Aorta (tissue), 5 donors: ENCODE measurements at places on chromosomes 13 and 19. TPM values are rescaled to one million over a fixed set of nuclear protein-coding genes. Genes with fewer than 3 reads are reported as not detected.
A peak's percentile ranks its signal among the peaks of the same experiment; 100 is the strongest.

The PPM1N gene
- 2.5 TPM for total RNA-seq

GRCh38 chr13:111269508-111269907, 50.9 kb upstream of the TEX29 start:
- no peak for DNase-seq

DNA sequence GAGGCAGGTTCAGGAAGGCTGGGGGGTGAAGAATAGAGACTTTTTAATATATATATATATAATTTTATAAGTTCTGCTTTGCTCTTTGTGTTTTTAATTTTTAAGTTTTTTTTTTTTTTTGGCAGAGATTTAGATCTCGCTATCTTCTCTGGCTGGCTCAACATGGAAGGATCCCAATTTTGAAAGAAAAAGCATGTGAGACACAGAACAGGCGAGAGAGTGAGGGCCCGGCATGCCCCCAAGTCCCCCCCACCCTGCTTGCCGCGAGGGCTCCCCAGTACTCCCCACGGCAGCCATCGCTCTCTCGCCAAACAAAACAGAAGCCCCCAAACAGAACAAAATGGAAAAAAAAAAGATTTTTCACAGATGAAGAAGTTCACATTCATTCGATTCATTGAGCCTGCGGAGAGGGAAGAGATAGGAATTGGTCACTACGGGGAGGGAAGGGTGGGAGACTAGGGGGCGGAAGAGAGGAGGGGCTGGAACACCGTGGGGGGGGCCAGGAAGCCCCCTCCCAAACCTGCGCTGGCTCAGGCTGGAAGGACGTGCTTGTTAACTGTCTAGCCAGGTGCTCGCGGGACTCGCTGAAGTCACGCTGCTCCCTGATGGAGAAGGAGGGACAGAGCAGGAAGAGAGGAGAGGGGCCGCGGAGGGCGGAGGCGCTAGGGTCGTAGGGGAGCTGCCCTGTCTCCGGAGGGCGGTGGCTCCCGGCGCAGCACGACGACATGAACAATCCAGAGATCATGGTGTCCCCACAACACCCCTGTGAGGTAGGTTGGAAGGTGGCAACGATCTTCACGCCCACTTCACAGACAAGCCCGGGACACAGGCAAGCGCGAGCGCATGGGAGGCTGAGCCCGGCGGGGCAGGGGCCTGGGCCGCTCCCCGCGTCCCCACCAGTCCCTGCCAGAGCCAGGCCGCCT, 10.6 kb downstream of the KHSRP start:
- no peak for DNase-seq

- no peak for DNase-seq
Measured at GRCh38 chr13:50358231-50359040, 343.2 kb downstream of the KCNRG start.

DNA sequence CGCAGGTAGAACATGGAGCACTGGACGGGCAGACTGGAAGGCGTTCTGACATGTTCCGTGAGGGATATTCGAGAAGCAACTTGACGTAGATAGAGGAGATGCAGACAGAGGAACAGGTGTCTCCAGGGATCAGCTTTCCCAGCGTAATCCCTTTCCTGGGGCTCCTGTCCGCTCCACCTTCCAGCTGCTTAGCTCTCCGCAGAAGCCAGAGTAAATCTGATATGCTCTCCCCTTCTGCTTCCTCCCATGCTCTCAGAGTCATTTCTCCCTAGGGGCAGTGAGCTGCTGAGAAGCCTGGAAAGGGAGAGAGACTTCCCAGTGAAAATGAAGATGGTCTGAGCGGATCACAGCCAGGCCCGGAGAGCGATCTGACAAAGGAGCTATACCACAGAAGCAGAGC, 23.0 kb upstream of the OLFM4 start:
- no peak for DNase-seq

DNA sequence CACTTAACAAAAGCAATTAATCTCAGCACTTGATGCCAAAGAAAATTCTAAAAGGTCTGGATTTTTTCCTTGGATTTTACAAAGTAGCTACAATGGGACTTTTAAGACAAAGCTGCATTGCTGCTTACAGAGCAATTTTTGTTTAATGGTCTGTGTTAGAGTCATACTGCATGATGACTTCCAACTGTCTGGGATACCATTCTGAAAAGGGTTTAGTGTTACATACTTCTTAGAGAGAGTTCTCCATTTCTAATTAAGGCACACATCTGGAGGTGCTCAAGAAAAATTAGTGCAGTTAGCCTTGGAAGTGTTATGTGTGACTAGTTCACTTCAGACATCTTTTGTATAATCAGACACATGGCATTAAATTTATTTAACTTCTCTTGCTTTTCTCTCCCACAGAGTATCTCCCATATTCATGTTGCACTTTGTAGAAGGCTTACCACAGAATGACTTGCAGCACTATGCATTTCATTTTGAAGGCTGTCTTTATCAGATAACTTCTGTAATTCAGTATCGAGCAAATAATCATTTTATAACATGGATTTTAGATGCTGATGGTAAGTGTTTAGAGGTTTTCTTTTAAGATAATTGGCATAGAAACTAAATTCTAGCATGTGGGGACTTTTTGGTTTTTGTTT, 35.1 kb downstream of the USPL1 start:
- no peak for DNase-seq

- DNase-seq: no peak
Measured at GRCh38 chr13:52461265-52461664, 6.0 kb downstream of the CKAP2 start.

- DNase-seq: no peak
Measured at GRCh38 chr19:13240312-13241022, 90.3 kb downstream of the IER2 start.

DNA sequence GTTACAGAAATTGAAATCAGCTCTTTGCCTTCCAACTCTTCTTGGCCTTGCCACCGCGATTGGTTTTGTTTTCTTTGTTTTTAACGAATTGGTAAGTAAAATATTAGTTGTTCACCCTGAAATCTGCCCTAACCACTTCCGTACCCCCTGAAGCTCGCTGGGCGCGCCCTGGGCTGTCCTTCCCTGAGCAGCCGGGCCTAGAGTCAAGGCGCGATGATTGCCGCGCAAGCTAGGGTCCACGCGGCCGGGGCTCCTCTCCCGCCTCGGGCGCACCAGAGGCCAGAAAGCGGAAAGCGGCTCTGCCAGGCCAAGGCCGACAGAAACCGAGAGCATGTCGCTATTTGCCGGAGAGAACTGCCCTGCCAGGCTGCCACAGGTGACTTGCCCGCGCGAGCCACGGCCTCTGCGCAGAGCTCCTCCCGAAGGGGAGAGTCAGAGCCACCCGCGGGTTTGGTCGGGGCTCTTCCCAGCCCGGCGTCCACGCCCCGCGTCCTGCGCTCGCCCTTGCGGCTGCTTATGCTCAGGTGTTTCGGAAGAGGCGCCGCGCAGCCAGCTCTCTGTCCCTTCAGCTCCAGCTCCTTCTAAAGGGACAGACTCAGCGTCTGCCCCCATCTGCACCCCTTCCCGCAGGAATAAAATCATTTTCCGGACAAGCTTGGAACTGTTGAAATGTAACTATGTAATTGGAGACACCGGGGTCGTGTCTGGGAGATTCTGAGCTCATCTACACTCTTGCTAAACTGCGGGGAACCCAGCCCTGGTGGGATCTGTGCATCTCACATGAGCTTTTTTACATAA, 6.6 kb upstream of the CDX2 start:
- no peak for DNase-seq

GRCh38 chr13:94860981-94861407, 148.6 kb upstream of the SOX21 start:
- DNase-seq: no peak

DNA sequence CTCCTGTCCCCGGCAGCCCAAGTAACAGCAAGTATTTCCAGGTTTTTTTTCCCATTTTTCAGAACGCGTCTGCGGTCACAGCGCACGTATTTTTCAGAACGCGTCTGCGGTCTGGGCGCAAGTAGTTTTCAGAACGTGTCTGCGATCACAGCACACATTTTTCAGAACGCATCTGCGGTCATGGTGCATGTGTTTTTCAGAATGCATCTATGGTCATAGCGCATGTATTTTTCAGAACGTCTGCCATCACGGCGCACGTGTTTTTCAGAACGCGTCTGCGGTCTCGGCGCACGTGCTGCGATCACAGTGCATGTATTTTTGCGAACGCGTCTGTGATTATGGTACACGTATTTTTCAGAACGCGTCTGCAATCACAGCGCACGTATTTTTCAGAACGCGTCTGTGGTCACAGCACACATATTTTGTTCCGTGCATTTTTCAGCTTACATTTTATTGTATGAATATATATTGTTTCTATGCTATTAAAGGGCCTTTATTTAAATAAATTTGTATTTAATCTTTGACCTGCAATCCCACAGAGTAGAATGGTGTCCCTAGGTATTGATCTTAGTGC, 19.7 kb downstream of the ATP4B start:
- peak; percentile 32 for DNase-seq

GRCh38 chr19:14139944-14140343, 3.6 kb upstream of the ASF1B start:
- no peak for DNase-seq
